ENCODE measurements at places on chromosomes 11 and 22.

DNA sequence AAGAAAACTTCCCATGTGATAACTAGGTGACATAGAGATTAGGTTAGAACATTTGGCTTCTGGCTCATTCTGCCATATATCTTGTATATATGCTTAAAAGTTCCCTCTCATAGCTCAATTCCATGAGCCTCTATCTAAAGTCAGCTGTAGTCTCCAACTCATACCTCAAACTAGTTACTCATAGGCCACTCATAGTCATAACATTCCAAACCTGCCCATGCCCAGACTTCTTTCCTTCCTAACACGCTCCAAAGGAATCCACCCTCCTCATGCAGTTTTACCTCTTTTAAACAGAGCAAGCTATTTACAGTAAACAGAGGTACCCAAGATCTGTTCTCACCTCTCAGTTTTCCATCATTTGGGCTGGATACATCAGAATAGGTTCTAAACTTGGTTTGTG, 39.4 kb downstream of the GLYATL2 start:
- no peak for DNase-seq

DNA sequence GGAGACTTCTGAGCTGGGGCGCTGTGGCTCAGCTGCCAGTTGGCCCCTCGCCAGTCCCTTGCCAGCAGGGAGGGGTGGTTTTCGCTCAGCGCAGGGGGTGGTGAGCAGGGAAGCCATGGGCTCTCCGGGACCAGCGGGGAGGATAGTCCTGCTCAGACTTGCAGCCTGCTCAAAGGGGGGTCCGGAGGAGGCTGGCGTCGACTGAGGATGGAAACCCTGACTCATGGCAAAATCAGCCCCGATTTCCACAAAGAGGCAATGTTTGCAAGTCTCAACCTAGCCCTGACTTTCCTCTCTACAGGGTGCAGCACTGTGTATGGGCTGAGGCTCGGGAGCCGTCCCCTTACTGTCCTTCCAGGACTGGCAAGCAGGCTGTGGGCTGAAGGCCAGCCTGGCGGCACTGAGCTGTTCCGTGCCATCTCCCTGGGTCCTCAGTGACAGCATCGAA, 35.1 kb downstream of the FBLN1 start:
- DNase-seq = no peak

DNA sequence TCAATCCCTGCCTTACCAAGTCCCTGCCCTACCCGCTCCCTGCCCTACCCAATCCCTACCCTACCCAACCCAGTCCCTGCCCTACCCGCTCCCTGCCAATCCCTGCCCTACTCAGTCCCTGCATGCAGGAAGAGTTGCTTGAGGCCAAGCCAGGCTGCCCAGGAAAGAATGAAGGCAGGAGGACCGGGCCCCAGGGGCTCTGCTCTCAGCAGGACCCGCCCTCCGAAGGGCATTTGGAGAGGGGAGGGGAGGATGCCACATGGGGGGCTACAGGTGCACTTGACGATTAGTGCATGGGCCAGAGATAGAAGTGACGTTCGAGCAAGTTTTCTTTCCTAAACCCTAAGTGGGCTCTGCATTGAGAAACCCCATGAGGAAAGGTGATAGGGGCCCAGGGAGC, 581.2 kb downstream of the TBC1D22A start:
- no peak for DNase-seq

GRCh38 chr11:95736355-95736754, 53.2 kb downstream of the FAM76B start:
- no peak for DNase-seq

DNA sequence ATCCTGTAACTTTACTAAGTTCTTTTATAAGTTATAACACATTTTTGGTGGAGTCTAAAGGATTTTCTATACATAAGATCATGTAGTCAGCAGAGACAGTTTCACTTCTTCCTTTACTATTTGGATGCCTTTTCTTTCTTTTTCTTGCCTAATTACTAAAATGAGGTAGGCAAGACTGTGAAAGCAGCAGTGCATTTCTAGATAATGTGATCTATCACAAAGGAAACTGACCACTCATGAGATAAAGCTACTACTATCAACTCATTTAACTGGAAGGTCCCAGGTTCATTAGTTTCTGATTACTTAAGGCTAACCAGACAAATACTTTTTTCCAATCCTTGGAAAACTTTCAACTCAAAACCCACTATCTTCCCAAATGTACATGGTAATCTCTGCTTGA, 196.2 kb upstream of the E2F8 start:
- DNase-seq = no peak

DNA sequence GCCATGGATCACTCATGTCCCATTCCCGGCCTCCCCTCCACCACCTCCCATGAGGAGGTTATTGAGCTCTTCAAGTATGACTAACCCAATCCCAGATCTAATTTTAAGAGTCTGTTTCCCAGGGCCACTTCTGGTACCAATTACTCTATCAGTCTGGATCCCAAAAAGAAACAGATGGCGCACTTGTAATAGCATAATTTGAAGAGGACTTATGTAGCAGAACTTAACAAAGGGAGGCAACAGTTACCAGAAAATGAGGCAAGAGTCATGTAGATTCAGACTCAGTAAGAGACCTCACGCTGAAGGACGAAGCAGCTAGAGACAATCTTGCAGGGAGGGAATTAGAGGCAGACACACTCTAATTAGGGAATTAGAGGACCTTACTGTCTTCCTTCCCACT, 46.9 kb downstream of the DDX6 start:
- DNase-seq = no peak

GRCh38 chr22:43467216-43467940, 55.6 kb downstream of the MPPED1 start:
- DNase-seq = no peak

DNA sequence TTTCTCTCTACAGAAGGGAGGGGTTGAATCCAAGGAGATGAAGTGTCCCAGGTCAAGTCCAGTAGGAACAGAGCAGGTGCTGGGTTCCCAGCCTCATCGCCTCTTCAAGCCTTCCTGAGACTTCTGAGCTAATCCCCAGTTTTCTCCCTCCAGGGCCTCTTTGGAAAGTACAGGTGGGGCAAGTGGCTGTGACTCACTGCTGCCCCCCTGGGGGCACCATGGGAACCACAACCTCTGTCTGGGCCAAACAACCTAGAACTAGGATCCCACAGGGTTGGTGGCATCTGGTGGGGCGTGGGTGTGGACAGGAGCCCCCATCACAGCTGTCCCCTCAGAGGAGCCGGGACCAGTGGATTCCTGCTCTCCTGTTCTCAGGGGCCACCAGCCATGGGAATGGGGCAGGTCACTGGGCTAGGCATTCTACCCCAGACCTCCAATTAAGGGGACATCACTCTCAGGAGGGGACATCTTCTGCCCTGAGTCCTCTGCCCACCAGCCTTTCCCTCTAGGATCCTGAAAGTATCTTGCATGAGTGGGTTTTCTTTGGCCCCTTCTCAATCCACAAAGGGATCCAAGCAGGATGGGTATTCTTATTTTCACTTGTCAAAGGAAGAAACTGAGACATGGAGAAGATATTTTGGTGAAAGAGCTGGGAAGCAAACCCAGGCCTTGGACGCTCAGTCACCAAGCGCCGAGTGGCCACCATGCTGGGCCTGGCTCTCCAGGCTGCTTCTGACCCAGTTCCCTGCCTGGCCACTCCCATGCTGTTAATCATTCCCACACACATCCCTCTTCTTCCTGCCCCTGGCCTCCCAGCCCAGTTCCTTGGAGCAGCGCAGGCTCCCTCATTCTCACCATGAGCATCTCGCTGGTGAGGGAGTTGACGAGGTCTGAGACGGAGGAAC, 23.8 kb downstream of the LRRC10B start:
- DNase-seq = peak; percentile 28

- DNase-seq = no peak
These were observed 65.6 kb downstream of the ISX start for GRCh38 chr22:35131525-35132000.

DNA sequence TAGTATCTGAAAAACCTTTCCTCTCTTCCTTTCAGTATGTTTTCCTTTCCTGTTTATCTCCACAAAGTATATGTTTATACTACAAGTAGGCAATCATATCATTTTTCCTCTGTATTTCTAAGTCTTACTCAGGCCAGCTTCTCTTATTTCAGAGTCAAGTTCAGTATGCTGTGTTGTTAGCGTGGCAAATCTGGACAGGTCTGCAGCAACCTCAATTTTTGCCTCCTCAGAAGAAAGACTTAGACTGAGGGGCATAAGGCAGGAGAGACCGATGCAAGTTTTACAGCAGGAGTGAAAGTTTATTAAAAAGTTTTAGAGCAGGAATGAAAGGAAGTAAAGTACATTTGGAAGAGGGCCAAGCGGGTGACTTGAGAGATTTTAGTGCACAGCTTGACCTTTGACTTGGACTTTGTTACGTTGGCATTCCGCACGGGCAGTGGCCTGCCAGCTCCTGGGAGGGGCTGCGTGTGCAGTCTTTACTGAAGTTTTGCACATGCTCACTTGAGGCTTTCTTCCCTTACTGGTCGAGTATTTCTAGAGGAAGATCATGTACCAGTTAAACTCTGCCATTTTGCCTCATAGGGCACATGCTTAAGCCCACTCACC, 343.2 kb downstream of the NTM start:
- no peak for DNase-seq

DNA sequence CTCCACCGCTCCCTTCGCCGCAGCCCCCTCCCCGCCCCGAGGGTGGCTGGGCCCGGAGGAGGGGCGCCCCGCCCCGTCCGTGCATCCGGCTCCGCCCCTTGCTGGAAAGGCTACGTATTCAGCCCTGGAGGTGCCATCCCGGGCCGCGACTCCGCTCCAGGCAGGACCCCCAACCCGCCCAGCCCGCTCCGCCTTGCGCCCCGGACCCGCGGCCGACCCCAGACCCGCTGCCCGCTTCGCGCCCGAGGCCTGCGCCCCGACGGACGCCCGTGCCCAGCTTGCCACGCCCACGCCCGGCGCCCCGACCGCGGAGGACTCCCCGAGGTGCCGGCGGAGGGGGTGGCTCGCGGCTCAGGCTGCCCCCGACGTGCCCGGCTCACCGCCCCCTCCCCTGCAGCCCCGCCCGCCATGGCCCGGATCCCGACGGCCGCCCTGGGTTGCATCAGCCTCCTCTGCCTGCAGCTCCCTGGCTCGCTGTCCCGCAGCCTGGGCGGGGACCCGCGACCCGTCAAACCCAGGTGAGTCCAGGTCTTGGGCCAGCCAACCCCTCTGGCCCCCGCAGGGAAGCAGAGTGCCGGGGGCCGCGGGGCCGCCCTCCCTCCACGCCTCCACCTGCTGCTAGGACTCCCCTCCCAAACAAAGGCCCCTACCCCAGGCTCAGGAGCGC, at the start of gene ADM2:
ADM2 (plus strand) TSS at position 104 of the 667 bp plus-strand sequence; CDS start at position 409, 305 bp downstream.
- no peak for DNase-seq

- DNase-seq = no peak
These were observed 366.9 kb downstream of the NTM start for GRCh38 chr11:131737357-131737756.

DNA sequence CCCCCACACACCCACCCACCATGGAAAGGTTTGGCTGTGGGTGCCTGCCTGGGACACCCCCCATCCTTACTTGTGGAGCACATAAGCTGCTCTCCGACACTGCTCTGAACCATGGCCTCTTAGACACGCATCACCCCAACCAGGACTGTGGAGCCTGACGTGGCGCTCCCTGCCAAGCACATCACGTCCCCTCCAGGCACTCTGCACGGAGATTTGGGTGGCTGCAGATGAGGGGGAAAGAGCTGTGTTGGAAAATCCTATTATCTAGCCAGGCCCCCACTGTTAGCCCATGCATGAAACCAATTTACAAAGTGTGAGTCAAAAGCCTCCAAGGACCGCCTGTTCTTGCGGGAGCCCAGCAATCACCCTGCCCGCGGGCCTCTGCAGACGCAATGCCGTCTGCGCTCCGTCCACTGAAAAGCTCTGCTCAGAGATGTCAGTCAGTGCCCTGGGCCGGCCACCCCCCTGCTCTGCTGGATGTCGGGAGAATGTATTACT, 163.4 kb upstream of the NECTIN1 start:
- DNase-seq = no peak

- peak; percentile 12 for DNase-seq
These were observed 29.3 kb upstream of the TCF20 start for GRCh38 chr22:42299586-42300258.

DNA sequence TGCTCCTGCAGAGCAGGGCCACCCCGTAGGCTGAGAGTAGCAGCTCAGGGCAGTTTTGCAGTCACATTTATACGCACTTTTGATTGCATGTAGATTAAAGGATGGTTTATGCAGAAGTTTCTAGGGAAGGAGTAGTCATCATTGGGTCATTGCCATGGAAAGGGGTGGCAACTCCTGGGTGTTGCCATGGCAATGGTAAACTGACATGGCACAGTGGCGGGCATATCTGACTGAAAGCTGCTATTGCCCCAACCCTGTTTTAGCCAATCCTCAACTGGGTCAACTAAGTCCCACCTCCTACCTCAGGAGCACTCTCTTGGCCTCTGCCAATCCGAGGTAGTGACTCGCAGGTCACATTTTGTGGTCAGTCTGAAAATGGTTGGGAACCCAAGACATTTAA, 2.4 kb upstream of the ARSA start:
- no peak for DNase-seq

DNA sequence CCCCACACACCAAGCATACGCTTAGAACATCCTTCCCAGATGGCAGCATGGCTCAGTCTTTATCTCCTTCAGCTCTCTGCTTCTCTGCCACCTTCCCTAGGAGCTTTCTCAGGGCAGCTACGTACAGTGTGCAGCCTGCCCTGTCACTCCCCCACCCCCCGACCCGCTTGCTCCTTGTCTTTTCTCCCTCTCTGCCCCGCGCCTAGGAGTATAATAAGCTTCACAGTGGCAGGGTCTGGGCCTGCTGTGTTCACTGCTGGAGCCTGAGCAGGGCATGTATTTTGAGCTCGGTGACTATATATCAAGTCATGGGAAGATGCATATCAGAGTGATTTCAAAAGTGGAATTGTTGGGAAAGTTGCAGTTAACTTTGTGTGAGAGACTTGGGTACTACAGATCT, 55.8 kb upstream of the ADSL start:
- DNase-seq = no peak

GRCh38 chr11:92556431-92556830, 331.8 kb downstream of the FAT3 start:
- no peak for DNase-seq

GRCh38 chr11:119099711-119100110, 1.9 kb downstream of the DPAGT1 start:
- DNase-seq = no peak

DNA sequence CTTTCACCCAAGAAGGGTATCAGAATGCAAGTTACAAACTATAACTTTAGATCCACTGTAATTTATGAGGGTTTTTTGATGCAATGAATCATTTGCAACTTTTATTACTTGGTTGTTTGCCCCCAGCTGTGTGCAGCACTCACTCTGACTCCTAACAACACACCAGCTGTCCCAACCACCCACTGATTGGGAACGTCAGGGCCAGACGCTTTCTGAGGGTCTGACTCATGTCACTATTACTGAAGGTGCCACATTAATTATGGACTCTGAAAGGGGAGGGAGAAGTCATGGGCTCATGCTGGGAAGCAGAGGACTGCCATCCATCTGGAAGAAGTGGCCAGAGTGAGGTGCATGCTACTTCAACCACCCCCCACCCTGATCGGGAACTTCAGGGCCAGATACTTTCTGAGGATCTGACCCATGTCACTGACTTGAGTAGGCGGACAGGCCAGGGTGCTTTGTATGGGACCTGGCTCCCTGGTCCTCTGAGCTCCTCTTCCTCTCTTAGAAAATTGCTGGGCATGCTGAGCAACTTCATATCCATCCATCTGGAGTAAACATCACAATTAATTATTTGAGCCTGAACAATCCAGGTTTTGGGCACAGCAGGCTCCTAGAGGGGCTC, 44.9 kb upstream of the DRD2 start:
- no peak for DNase-seq

Data from gastrocnemius medialis (tissue), 4 donors.